ENCODE measurements at places on chromosomes 5 and 9. TPM values are rescaled to one million over a fixed set of nuclear protein-coding genes. Genes with fewer than 3 reads are reported as not detected.
A peak's percentile ranks its signal among the peaks of the same experiment; 100 is the strongest.

DNA sequence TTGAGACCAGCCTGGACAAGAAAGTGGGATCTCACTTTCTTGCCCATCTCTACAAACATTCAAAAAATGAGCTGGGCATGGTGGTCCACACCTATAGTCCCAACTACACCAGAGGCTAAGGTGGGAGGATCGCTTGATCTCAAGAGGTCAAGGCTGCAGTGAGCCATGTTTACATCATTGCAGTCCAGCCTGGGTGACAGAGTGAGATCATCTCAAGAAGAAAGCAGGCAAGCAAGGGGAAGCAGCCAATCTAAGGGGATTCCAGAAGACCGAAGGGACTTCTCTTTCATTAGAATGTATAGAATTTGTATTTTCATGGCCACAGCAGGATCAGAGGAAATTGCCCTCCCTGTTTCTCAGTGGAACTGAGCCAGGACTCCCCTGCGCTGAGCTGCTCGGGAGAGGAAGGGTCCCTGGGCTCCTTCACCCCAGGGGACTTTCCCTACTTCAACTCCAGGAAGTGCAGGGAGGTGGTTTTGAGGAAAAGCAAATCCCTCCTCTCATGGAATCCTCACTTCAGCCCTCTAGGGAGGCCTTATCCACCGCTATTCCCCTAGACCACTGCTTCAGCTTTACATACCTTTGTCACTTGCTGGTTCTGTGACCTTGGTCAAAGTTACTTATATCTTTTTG, 12.1 kb downstream of the WWC1 start:
- DNase-seq, result no peak

- DNase-seq, result no peak
Observed at GRCh38 chr5:109936996-109937395, 247.3 kb downstream of the MAN2A1 start.

- DNase-seq, result no peak
Observed at GRCh38 chr5:102971676-102972293, 148.2 kb downstream of the GIN1 start.

GRCh38 chr9:88988796-88989641, 2.2 kb upstream of the S1PR3 start:
- DNase-seq, result no peak

GRCh38 chr9:99850736-99851499, 29.2 kb downstream of the NR4A3 start:
- no peak for DNase-seq

DNA sequence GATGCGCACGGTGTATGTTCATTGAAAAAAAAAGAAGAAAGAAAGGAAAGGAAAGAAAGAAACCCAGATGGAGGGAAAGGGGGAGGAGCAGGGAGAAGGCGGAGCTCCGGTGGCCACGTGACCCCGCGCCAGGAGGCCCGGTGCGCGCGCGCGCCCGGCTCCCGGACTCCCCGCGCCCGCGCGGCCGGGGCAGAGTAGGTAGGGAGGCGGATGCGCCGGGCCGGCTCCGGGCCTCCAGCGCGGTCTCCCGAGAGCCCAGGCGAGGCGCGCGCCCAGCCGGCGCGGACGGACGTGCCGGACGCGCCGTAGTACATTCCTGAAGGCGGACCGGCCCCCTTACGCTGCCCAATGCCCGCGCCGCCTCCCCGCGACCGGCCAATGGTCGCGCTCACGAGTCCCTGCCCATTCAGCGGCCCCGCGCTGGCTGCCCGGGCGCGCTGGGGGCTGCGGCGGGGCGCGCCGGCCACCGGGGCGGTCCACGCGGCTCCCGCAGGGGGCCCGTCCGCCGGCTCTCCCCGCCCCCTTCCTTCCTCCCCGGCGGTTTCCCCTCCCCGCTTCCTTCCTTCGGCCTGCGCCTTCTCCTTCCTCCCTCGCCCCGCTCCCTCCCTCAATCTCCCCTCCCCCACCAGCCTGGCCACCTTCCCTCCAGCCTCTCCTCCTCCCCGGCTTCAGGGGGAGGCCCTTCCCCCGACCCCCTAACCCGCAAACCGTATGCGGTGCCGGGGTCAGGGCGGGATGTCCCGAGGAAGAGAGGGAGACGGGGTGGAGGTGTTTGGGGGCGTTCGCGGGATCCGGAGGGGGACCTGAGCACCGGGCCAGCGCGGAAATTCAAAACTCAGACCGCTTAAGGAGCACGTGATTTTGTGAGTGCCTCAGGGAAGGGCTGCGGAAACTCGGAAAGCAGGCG, 5.8 kb downstream of the PTCH1 start:
- DNase-seq, result peak; percentile 57

PCDHA9 gene
- 1.1 TPM for total RNA-seq

DNA sequence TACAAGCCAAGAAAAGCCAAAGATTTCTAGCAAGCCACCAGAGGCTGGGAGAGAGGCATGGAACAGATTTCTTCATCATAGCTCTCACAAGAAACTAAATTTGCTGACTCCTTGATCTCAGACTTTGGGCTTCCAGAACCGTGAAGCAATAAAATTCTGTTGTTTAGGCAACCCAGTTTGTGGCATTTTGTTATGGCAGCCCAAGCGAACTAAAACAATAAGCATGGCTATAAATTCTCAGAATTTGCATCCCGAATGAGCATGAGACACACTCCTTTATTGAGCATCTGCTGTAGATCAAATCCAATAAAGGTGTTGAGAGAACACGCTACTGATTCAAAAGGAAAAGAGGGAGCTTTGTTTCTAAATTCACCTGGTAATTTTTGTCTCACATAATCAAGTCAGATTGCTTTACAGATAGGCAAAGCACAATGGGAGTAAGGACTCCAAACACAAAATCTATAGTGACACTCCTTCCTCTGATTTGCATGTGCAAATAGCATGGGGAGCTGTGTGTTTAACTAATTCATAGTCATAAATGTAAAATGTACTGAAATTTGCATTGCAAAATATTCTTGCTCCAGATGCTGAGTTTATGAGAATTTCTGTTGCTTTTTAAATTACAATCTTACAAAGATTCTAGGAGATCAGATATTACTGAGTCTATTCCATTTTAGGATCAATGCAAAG, 308.7 kb downstream of the MED10 start:
- DNase-seq, result no peak

DNA sequence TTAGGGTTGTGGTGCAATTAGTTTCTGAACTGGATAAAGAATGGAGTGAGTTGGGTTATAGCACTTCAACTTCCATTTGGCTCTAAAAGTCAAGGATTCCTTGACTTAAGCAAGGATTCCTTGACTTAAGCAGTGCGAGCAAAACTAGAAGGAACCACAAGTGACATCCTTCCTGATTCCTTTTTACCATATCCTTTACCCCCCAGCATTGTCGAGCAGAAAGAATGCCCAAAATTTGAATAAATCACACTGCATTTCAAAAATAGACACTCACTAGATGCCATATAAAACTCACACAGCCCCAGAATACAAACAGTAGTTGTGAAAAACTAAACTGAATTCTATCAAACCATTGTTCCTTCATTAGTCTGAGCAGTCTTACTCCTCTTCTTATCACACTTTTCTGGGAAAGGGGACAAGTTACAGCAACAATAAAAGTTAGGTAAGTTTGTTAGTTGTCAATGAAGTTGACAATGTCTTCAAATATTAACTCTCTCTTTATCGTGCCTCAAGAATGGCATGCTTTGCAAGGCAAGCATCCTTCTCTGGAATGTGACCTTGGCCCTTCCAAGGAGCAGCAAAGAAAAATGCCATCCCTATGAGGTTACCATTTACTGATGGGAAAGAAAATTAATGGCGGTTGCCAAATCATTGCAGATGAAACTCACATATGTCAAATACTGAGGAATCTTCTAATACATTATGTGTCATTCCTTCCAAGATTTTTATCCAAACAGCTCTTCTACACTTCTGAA, 273.3 kb upstream of the ANKRD55 start:
- DNase-seq, result no peak

DNA sequence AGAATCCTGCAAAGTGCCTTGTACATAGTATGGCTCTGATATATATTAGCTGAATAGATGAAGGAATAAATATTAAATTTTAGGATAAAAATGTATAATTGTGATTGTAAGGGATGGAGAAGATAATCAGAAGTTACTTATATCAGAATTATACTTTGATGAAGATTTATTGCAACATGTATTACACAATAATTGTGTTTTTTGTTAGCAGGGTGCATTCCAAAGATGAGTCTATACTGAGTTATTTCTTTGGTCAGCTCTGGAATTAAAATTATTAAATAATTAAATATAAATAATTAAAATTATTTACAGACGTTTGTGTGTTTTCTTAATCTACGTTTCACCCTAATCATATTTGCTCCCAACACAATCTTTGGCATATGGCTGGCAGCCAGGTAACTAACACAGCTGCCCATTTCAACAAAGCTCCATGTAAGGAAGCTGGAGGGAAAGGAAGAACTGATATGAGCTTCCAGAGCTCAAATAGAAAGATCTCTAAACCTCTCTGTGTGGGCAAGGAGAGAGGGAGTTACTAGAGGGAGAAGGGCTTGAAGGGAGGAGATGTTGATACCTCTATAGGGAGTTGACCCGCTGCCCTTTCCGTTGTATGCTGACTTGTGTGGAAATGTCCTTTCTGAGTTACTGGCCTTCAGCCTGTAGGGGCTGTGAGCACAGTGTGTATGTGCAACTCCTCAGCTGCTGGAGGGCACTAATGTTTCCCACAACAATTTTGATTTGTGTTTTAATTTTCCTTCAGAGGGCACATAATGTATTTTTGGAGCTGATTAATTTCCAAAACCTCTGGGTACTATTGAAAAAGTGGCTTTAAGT, 403.4 kb downstream of the MAN2A1 start:
- no peak for DNase-seq

GRCh38 chr5:136905571-136905970, 540.2 kb upstream of the TRPC7 start:
- DNase-seq, result no peak

DNA sequence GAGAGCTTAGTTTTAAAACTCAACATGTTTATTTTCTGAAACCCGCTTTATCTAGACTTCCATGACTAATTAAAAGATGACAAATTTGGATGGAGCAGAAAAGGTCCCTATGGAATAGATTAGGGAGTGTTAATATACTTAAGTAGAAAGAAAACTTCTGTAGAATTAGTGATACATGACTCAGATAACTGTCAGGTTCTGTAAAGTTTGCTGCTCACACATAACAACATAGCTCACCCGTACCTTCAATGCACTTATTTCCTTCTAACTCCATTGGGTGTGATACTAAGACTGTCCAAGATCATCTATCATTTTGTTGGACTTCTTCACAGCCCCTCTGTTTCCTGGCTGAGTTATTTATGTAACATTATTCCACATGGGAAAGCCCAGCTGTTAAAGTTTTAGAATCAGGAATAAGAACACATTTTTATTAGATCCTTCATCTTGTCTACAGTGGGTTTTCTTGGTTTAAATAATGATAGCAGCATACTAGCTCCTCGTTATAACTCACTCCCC, 27.8 kb downstream of the TMEM167A start:
- no peak for DNase-seq

PCDHGB7 gene
- total RNA-seq, result 28.1 TPM

DNA sequence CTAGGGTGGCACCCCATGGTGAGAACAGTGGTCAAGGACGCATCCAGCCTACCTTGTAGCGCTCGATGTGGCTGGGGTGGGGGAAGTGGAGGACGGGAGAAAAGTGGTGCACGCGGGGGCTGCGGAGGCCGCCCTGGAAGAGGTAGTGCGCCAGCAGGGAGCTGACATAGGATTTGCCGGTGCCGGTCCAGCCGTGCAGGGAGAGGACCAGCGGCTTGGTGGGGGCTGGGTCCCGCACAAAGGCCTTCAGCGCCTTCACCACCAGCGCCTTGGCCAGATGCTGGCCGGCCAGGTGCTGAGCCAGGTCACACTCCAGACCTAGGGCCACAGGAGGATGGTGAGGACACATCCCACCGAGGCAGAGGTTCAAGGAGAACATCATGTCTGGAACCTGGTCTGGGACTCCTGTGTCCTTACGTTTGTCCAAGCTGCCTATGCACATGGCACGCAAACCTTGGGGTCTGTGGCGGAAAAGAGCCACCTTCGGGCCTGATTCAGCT, 797 bp downstream of the TOR2A start:
- no peak for DNase-seq

DNA sequence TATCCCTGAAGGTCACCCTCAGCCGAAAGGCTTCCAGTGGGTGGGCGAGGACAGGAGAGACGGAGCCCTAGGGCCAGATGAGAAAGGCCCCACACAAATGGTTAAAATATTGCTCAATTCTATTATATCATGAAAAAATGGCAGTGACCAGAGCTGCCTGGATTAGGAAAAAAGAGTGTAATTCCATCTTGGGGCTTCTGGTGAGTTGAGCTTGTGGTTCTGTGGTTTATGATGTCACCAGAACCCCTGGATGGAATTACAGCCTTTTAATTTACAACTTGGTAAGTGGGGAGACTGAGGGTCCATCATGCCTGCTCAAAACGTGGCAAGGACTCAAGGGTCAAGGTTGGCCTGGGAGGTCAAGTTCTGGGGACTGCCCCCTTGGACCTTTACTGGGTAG, 55.5 kb upstream of the STC2 start:
- DNase-seq, result no peak

GRCh38 chr5:130708754-130709153, 456.3 kb downstream of the HINT1 start:
- DNase-seq, result no peak

- DNase-seq, result no peak
Observed at GRCh38 chr5:91562922-91563321, 179.8 kb upstream of the ARRDC3 start.

GRCh38 chr9:86126998-86127972, 27.9 kb upstream of the GOLM1 start:
- DNase-seq, result no peak

- DNase-seq, result no peak
Observed at GRCh38 chr5:84634256-84634655, 249.6 kb upstream of the EDIL3 start.

OTP gene
- total RNA-seq, result not detected

DNA sequence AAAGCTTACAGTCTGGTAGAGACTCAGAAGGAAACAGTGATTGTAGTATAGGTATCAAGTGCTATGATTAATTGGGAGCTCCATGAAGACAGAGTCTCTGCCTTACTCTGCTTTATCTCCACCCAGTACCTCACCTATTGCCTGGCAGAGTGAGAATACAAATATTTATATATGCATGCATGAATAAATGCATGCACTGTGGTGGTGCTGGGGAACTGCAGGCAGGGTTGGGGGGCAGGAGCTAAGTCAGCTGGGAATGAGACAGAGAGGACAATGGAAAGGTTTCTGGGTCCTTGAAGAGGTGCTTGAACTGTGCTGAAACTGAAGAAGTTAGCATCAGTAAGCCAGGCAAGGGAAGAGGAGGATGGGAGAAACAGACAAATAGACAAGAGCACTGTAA, 80.8 kb upstream of the PPP2R2B start:
- DNase-seq, result no peak

DNA sequence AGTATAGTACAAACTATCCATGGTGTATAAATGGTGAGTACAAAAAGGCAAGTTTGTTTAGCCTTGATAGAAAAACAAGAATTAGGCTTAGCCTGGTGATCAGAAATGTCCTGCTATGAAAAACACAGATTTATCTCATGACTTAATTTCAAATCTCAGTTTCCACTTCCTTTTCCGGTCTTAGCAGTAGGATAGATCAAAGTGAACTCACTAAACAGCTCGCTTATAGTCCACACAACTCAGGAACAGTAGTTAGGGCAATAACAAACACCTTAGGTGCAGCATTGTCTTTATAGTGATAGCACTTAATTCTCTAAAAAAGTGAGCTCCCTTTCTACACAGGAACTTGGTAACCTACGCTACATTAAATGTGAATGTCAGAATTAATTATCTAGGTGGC, 11.4 kb downstream of the GOLGA1 start:
- DNase-seq, result no peak
